ENCODE measurements at places on chromosomes 5 and 9. TPM values are rescaled to one million over a fixed set of nuclear protein-coding genes. Genes with fewer than 3 reads are reported as not detected.

The CARTPT gene
- not detected for total RNA-seq

The PCDHB14 gene
- not detected for total RNA-seq

The DOK3 gene
- total RNA-seq, result 8.2 TPM

The LCN2 gene
- total RNA-seq, result not detected

GRCh38 chr5:53956632-53957031, 353.7 kb downstream of the ARL15 start:
- H3K27me3 ChIP-seq, result no peaks in the 10 kb centered on the region
- no peak overlapping the region for H3K27ac ChIP-seq
- peaks cover 27% of the 10 kb centered on the region for H3K36me3 ChIP-seq
- no peak overlapping the region for H3K4me3 ChIP-seq

GRCh38 chr9:94656200-94656599, 16.9 kb upstream of the FBP1 start:
- no peaks in the 10 kb centered on the region for H3K36me3 ChIP-seq
- H3K4me3 ChIP-seq, result peak overlapping the region; percentile 74
- no peaks in the 10 kb centered on the region for H3K27me3 ChIP-seq
- peak; percentile 56 for DNase-seq
- H3K4me1 ChIP-seq, result peaks cover 20% of the 10 kb centered on the region

GRCh38 chr5:176538230-176538988, 1.2 kb upstream of the RNF44 start:
- peaks cover 61% of the 10 kb centered on the region for H3K4me1 ChIP-seq
- H3K27me3 ChIP-seq, result no peaks in the 10 kb centered on the region

DNA sequence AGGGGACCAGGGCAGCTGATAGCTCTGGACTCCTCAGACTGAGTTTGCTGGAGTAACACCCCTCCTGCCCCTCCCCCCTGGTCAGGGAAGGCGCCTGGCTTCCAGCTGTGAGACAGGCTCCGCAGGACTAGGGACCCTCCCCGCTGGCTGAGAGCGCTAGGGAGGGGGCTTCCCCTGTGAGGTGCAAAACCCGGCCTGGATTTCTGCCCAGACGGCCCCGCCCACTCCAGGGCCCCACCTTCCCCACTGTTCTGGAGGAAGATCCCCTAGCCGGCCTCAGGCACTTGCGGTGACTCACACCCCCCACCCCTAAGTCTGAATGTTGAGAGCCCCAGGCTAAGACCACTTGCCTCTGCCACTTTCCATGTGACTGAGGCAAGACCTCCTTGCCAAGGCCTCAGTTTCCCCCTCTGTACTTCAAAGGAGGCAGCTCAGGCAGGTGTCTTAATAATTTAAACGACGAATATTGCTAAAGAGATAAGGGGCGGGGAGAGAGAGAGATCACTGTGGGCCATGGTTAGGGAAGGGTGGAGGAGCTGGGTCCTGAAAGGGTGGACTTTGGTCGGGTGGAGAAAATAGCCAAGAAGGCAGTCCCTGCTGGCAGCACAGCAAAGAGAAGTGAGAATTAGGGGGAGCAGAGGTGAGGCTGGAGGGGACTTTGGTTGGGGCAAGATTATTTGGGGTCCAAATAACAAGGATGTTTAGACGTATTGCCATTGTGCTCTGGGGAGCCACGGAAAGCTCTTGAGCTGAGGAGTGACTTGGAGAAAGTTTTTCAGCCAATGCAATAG, 1.0 kb upstream of the DAB2IP start:
- no peak overlapping the region for H3K27ac ChIP-seq
- H3K36me3 ChIP-seq, result no peaks in the 10 kb centered on the region
- H3K4me1 ChIP-seq, result peaks cover 14% of the 10 kb centered on the region
- H3K4me3 ChIP-seq, result no peak overlapping the region

- H3K27ac ChIP-seq, result no peak overlapping the region
- H3K4me3 ChIP-seq, result no peak overlapping the region
- H3K4me1 ChIP-seq, result no peaks in the 10 kb centered on the region
- DNase-seq, result no peak
- no peaks in the 10 kb centered on the region for H3K36me3 ChIP-seq
These were observed 98.9 kb downstream of the CFAP95 start for GRCh38 chr9:69919461-69920061.

GRCh38 chr9:129596541-129597331, 24.2 kb downstream of the C9orf50 start:
- no peak overlapping the region for H3K4me3 ChIP-seq
- H3K36me3 ChIP-seq, result no peaks in the 10 kb centered on the region
- peaks cover 20% of the 10 kb centered on the region for H3K4me1 ChIP-seq
- H3K27me3 ChIP-seq, result peaks cover 9% of the 10 kb centered on the region
- no peak for DNase-seq

GRCh38 chr5:31825518-31826068, 186.7 kb downstream of the PDZD2 start:
- H3K4me1 ChIP-seq, result peaks cover 1% of the 10 kb centered on the region
- peak; percentile 30 for DNase-seq
- H3K36me3 ChIP-seq, result peaks cover 1% of the 10 kb centered on the region
- no peak overlapping the region for H3K27ac ChIP-seq
- H3K4me3 ChIP-seq, result no peak overlapping the region

DNA sequence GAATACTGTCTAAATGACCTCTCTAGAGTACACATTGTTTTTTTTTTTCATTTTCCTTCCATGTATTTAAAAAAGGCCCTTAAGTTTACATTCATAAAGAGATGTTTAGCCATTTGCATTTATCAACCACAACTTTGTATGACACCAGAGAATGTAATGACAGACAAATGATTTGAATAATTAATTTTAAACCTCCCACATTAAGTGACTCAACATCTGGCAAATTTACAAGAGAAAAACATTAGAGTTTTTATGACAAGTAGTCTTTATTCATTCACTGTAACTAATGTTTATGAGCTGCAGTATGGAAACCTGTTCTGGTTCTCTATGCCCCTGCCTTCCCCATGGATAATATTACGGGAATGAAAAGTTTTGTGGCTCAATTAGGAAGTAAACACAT, 1093.8 kb upstream of the CDH9 start:
- no peak overlapping the region for H3K27ac ChIP-seq
- no peaks in the 10 kb centered on the region for H3K36me3 ChIP-seq
- H3K4me1 ChIP-seq, result no peaks in the 10 kb centered on the region
- no peaks in the 10 kb centered on the region for H3K27me3 ChIP-seq
- no peak for DNase-seq
